HTR-8/SVneo (cell line): ENCODE measurements at places on chromosomes 1 and 21.
A peak's percentile ranks its signal among the peaks of the same experiment; 100 is the strongest.

DNA sequence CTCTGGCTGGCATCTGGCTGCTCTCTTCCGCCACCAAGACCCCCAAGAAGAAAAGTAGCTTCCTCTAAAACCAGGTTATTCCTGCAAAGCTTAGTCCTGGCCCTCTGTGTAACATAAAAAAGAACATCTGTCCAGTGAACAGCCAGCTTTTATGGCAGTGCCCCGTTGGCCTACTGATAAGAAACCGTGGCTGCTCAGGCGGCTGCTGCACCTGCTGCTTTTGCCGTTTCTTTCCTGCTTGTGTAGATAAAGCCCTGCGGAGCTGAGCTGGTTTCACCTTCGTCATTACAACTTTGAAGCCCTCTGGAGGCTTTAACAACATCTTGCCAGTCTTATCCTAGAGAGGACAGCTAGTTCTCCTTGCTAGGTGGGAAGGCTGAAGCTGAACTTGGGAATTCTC lies 20.5 kb downstream of the ELAPOR1 start:
- no peak for DNase-seq

- DNase-seq, result no peak
These were observed 45.5 kb downstream of the TOR3A start for GRCh38 chr1:179127163-179127895.

DNA sequence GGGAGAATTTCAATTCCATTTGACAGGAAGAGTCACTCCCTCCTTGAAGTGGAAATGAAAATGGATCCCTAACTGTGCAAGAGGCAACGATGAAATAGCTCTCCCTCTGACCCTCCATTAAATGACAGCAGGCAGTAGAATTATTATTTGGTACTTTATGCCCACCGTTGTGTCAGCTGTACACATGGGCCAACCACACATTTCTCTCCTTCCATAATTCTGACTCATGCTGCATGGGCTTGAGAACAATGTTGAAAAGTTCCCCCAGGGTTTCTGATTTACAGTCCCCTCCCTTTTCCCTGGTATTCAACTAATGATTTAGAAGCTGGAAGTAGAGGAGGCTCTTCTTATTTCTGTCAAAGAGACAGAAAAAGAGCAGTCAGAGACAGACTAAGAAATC lies 103.5 kb downstream of the RGS7 start:
- peak; percentile 57 for DNase-seq

DNA sequence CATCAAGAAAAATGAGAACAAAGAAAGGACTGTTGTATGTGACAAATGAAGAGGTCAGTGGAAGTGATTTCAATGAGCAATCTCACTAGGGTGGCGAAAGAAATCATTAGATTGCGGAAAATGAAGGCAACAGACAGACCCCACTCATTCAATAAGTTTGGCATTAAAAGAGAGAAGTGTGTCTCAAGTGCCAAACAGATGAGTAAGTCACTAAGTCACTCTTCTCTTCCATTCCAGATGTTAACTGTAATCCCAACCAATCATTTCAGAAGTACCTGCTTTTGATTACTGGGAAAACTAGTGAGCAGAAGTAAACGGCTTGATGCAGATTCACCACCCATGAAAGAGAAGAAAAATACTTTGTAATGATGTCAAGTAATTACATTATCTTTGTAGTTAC lies 144.3 kb upstream of the PRMT6 start:
- DNase-seq, result no peak

DNA sequence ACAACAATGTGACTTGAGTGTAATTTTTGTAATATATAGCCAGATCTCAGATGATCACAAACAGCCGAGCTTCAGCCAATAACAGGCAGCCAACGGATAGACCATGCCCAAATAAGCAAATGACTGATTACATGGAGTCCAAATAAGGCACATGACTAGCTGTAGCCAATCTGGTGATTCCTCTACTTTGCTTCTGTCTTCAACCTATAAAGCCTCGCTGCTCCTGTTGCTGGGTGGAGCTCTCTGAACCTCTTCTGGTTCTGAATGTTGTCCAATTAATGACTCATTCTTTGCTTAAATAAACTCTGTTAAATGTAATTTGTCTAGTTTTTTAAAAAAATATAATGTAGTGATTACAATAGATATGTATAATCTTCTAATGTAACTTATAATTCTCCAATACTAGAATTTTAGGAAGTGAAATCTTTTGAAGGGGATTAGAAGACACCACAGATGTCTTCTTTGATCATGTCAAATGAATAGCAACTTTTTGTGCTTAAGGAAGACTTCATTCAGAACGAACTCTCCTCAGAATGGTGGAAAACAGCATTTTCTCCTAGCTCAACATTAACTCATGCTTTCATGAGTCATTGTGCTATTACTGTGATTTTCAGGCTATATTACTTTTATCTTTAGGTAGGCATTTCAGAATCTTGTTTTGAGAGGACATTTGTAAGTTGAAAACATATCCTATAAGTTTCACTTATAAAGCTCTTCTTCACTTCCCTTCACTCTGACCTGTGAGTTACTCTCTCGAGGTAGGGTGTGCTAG lies 857.8 kb upstream of the B3GALT2 start:
- DNase-seq, result no peak

DNA sequence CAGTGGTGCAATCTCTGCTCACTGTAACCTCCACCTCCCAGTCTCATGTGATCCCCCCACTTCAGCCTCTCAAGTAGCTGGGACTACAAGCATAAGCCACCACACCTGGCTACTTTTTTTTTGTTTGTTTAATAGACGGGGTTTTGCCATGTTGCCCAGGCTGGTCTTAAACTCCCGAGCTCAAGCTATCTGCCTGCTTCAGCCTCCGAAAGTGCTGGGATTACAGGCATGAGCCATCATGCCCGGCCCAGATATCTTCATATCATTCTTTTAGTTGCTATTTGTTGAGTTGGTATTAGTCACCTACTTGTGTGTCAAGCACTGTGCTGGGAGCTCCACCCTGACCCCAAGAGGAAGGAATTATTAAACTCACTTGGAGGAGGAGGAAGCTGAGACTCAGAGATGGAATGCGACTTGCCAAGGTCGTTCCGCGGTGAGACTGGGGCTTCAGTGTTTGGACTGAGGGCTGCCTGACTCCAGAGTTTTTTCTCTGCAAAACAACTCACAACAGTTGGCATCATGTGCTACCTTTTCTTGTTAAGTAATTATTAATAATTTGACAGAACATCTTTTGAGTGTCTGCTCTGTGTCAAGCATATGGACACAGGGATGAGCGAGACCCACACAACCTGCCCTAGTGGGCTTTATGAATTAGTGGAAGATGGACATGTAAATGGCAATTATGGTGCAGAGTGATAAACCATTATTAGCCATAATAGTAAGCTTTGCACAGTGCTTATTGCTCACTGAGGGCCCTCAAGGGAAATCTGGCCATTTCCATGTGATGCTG lies 132.0 kb downstream of the FOXD2 start:
- peak; percentile 89 for DNase-seq

DNA sequence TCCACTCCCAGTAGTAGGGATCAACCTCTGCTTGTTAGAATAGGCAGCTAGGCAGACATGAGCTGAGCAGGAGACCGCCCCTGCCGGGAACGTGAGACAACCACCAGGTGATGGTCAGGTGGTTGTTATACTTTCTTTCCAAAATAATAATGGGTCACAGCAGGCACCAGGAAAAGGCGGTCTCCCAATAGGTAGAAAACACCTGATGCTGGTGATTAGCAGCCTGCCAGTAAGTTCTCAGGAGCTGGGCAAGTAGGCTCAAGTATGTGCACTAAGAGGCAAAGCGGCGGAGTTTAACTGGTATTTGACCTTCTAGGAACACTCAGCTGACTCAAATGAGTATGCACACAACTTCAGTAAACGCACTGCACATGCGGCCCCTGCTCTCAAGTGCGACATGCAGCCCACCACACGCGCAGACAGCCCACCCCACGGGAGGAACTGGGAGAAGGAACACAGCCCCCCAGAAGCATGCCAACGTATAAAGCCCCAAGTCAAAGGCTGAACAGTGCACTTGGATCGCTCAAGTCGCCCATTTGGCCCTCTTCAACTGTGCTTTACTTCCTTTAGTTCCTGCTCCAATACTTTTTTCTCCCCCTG lies 80.0 kb downstream of the DESI2 start:
- no peak for DNase-seq

GRCh38 chr1:195345149-195345548 lies 1263.1 kb downstream of the KCNT2 start:
- DNase-seq, result no peak

- no peak for DNase-seq
These were observed 829 bp downstream of the ADAR start for GRCh38 chr1:154607106-154607608.

DNA sequence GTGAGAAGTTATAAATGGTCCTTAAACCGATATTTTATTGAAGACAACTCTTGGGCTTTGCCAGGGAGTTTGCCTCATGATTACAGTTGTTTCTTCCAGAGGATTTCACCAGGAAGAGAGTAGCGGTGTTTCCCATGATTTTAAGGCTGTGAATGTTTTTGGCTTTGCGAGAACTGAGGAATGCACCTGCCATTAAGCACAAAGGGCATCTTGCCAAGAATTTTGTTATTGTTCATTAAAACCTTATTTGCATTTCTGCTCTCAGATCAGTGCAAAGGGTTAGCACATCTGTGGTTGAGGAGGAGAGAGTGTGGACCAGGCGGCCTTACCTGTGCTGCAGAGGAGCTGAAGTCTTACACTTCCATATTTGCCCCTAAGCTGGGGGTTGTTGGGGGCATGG lies 13.8 kb downstream of the CNIH3 start:
- no peak for DNase-seq

DNA sequence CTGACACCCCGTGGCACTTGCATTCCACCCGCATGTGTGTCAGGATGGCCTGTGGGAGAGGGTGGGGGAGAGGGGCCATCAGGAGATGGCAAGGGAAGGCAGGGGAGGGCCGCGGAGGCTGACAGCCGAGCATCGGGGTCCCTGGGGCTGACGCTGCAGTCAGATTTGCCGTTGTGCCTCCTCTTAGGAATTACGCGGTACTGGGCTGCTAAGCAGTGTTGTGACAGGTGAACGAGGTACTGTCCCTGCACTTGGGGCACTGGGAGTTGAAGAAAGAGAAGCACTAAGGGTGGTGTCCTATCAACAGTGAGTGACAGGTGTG lies 22.5 kb downstream of the WNT4 start:
- no peak for DNase-seq

- DNase-seq, result no peak
These were observed 265.8 kb downstream of the PLPP3 start for GRCh38 chr1:56313560-56313959.

DNA sequence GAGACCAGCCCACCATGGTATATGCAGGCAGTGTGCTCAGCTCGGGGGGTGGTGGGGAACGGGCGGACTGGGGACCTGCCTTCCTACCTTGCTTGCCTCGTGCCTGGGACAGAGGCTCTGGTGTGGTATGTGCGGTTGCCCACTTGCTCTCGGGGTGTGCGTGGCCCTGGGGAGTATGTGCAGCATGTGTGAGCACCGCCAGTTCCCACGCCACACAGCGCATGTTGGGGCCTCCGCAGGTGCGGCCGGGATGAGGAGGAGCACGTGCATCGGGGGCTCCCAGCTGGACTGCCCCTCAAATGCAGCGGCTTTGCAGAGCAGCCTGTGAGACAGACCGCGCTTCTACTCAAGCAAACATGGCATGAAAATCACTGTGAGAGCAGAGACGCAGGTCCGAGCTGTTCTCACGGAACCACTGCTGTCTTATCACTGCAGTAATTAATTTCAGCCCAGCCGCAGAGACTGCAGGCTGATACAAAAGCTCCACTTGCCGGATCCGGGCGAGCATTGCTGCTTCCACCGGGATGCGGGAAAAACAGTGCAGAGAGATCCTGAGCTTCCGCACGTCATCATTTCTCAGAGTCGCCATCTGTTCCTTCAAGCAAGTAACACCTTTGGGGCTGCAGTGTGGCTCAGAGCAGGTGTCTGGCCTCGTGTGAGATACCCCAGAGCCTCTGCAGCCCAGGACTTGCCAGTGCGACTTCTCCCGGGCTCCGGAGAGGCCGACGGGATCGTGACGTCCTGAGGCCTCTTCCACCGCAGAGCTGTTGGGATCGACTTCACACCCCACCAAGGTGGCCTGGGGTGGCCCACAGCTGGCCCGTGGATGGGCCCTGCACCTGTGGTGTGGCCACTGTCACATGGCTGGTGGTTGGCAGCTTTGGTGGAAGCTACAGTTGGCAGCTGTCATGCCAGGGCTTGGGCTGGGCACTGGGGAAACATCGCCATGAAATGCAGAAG lies 92.6 kb upstream of the ACTRT2 start:
- no peak for DNase-seq

DNA sequence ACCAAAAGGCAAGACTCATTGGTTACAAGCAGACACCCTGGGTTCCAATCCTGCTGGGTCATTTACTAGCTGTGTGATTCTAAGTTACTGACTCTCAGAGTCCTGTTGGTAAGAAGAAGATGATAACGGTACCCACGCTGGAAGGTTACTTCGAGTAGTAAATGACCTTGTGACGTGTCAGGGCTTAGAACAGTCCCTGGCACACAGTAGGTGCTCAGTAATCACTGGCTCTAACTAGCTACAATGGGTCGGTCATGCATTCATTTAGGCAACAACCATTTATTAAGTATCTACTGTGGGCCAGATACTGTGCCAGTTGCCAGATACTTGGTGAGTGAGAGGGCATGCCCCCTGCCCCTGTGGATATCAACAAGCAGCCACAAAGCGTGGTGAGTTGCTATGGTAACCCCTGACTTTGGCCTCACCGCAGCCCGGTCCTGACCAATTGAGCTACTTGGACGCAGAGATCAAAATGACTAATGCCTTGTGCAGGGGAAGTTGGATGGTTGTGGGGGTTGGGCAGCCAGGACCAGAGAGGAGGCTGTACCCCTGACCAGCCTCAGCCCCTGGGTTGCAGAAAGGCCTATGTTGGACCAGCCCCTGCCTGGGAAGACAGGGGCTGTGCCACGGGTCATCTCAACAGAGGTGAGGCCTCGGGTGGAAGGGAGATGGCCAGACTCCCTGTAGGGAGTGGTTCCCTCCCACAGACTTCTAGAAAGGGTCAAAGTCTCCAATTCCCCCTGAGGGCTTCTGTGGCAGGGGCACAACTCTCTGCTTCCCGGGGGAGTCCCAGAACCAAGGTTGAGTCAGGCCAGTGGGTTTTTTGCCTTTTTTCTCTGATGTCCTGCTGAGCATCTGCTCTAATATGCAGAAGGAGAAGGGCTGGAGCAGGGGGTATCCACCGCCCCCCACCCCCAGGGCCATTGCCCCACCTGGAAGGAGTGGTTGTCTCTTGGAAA lies 16.0 kb downstream of the DHRS3 start:
- no peak for DNase-seq

DNA sequence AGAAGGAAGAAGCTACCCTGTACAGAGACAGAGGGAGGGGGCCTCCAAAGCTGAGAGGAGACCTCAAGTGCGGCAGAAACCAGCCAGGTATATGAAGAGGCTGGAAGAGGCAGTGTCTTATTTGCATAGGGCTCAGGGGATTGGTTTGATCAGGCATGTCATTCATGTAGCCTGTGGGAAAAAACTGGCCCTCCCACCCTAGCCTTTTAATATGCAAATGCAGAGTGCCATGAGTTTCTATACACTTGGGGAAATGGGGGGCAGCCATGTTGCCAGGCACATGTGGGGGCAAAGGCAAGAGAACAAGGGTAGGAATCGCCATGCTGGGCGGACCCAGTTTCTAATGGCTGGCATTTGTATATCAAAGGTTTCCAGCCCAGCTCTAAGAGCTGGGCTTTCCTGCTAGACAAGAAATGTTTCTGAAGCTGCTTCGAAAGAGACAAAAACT lies 172.7 kb downstream of the RASAL2 start:
- DNase-seq, result no peak

GRCh38 chr1:7857985-7858384 lies 5.1 kb upstream of the UTS2 start:
- DNase-seq, result no peak

- DNase-seq, result no peak
These were observed 35.6 kb downstream of the NUF2 start for GRCh38 chr1:163357378-163357777.
